Adrenal gland (tissue), 19 donors: ENCODE measurements at places on chromosomes 16 and 17.

- no peak for DNase-seq
- no peaks in the 10 kb centered on the region for H3K36me3 ChIP-seq
- H3K4me1 ChIP-seq: no peaks in the 10 kb centered on the region
- H3K27me3 ChIP-seq: peaks cover 16% of the 10 kb centered on the region
Measured at GRCh38 chr17:50205963-50206505, 4.6 kb upstream of the COL1A1 start.

DNA sequence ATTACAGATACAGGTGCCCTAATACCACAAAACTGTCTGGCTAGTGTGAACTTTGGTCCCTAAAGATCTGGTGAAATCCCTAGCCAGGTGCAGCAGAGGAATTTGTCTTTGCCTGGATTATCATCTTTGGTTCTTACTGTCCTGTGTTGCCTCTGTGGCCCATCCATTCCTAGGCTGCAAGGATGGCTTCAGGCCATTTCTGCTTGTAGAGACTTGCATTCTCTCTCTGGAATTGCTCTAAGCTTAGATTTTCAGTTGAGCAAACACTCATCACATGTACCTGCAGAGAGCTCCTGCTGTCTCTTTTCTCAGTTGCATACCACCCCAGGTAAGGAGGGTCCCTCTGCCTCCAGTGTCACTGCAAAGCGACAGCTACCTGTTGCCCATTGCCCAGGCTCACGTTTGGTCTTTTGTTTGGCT lies 114.9 kb downstream of the PRKCA start:
- no peaks in the 10 kb centered on the region for H3K27me3 ChIP-seq
- H3K27ac ChIP-seq: no peak overlapping the region
- no peak overlapping the region for H3K4me3 ChIP-seq
- no peaks in the 10 kb centered on the region for H3K36me3 ChIP-seq

DNA sequence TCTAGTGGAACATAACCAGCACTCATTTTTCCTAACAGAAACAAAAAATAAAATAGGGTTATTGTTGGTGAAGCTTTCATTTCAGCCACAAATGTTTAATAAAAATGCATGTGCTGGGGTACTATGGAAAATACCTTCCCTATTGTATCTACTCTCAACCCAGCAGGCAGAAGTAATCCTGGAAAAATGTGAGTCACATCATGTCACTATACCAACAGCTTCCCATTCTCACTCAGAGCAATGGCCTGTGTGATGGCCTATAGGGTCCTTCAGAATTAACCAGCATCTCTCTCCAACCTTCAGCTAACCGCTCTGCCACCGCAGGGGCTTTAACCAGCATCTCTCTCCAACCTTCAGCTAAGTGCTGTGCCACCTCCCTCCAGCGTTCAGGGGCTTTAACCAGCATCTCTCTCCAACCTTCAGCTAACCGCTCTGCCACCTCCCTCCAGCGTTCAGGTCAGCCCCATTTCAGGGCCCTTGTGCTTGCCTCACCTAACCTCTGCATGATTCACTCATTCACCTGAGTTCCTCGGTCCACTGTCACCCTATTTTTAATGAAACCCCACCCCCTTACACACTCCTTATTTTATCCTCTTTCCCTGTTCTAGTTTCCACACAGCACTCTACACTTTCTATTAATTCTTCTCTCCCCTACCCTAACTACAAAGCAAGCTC lies 34.0 kb downstream of the UBE2G1 start:
- H3K4me1 ChIP-seq: peaks cover 39% of the 10 kb centered on the region
- no peak for DNase-seq
- no peak overlapping the region for H3K4me3 ChIP-seq
- no peak overlapping the region for H3K27ac ChIP-seq
- no peaks in the 10 kb centered on the region for H3K27me3 ChIP-seq

DNA sequence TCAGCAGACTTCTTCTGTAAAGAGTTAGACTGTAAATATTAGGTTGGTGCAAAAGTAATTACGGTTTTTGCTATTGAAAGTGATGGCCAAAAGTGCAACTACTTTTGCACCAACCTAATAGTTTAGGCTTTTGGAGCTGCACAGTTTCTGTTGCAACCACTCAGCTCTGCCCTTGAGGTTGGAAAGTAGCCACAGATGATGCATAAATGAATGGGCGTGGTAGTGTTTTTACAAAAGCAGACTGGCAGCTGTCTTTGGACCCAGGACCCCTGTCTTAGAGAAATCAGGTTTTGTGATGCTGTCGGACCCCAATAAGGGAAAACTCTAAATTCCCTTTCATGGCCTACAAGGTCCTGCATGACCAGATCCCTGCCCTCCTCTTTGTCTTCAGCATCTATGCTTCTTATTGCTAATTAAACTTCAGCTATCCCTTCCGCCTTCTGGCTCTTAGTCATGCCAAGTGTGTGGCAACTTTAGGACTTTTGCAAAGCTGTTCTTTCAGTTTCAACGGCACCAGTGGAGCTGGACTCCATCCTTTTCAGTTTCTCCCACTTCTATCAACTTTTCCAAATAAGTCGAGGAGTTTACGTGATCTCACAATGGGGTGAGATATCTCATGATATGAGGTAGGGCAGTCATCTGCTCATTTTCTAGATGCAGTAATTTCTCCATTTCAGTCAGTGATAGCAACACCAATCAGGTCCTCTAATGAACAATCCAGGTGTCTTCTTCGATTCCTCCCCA lies 232.3 kb downstream of the XYLT1 start:
- H3K4me3 ChIP-seq: no peak overlapping the region
- no peak for DNase-seq
- H3K4me1 ChIP-seq: no peaks in the 10 kb centered on the region
- no peaks in the 10 kb centered on the region for H3K27me3 ChIP-seq
- no peaks in the 10 kb centered on the region for H3K36me3 ChIP-seq
- H3K27ac ChIP-seq: no peak overlapping the region

DNA sequence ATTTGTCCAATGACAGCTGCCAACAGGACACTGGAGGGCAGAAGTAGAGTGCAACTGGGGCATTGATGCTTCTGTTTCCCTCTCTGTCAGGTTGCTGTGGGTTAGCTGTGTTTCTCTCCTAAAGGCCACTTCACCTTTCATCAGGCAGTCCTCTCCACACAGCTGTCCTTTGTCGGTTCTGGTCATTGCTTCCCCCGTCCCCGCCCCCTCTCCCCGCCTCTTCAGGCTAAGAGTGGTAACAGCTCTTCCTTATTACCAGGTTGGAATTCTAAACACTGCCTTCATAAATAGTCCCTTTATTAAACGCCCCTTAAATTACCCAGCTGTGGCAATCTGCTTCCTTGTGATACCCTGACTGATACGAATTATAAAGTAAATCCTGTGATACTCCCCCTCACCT lies 31.8 kb upstream of the NSRP1 start:
- no peaks in the 10 kb centered on the region for H3K4me1 ChIP-seq
- H3K27me3 ChIP-seq: peaks cover 6% of the 10 kb centered on the region
- H3K27ac ChIP-seq: no peak overlapping the region
- H3K36me3 ChIP-seq: no peaks in the 10 kb centered on the region

DNA sequence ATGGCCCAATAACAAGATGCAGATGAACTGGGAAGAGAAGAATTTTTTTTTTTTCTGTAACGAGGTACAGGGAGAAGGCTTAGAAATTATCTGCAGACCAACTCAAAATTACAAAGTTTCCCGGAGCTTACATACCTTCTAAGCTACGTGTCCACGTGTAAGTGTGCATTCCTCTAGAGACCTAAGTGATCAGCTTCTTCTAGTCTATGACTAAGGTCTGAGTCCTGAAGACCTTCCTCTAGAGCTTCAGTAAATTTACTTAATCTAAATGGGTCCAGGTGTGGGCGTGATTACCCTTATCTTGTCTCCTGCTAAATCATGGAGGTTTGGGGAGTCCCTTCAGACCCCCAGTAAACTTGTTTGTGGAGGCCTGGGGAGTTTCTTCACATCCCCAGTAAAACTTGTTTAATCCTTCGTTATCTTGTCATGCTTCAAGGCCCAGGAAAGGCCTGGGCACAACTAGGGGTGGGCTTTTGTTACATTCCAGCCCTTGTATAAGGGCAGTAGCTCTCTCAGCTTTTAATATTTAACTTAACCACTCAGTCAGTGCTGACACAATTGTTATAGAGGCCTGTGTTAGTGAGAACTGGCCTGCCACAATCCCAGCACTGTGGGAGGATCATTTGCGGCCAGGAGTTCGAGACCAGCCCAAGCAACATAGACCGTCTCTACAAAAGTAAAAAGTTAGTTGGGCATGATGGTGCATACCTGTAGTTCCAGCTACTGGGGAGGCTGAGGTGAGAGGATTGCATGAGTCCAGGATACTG lies 342.3 kb downstream of the SNX29 start:
- H3K27me3 ChIP-seq: no peaks in the 10 kb centered on the region
- no peak overlapping the region for H3K4me3 ChIP-seq
- no peak overlapping the region for H3K27ac ChIP-seq
- no peak for DNase-seq

- no peak for DNase-seq
- no peak overlapping the region for H3K4me3 ChIP-seq
- H3K4me1 ChIP-seq: no peaks in the 10 kb centered on the region
Measured at GRCh38 chr16:88642881-88643643, 4.7 kb downstream of the IL17C start.

GRCh38 chr16:25198021-25198420 lies 18.7 kb upstream of the AQP8 start:
- H3K36me3 ChIP-seq: no peaks in the 10 kb centered on the region
- H3K4me1 ChIP-seq: no peaks in the 10 kb centered on the region
- H3K4me3 ChIP-seq: no peak overlapping the region
- no peaks in the 10 kb centered on the region for H3K27me3 ChIP-seq

GRCh38 chr17:47776330-47777197 lies 43.5 kb downstream of the TBX21 start:
- no peaks in the 10 kb centered on the region for H3K36me3 ChIP-seq
- H3K27ac ChIP-seq: no peak overlapping the region
- DNase-seq: no peak
- no peaks in the 10 kb centered on the region for H3K4me1 ChIP-seq
- peaks cover 40% of the 10 kb centered on the region for H3K27me3 ChIP-seq
- no peak overlapping the region for H3K4me3 ChIP-seq

DNA sequence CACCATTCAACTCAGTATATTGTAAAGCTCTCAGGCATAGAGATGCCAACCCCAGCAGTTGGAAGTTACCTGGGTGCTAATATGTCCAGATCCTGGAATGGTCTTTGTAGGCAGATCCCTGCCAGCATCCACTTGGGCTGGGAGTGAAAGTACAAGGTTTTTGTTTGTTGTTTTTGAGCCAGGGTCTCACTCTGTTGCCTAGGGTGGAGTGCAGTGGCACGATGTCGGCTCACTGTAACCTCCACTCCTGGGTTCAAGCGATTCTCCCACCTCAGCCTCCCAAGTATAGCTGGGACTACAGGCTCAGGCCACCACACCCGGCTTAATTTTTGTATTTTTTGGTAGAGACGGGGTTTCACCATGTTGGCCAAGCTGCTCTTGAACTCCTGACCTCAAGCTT lies 177.6 kb downstream of the IRF8 start:
- DNase-seq: no peak
- no peak overlapping the region for H3K4me3 ChIP-seq
- no peaks in the 10 kb centered on the region for H3K36me3 ChIP-seq
- peaks cover 8% of the 10 kb centered on the region for H3K27me3 ChIP-seq
- H3K4me1 ChIP-seq: no peaks in the 10 kb centered on the region

DNA sequence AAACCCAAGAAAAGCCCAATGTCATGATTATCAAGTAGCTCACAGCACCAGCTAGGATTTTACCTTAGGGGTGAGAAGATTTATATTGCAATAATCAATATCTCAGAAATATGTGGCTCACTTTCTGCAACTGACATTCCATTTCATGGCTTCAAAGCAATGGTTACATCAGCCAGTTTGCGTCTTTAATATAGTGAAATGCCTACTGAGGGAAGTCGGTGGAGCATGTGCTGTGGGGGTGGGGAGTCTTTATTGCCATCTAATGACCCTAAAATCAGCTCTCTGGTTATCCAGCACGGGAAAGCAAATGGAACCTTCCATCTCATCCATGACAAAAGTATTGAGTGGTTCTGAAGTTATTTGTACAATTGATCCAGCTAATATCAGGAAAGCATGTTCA lies 395.5 kb downstream of the CA10 start:
- H3K4me3 ChIP-seq: no peak overlapping the region
- no peaks in the 10 kb centered on the region for H3K4me1 ChIP-seq
- no peaks in the 10 kb centered on the region for H3K36me3 ChIP-seq
- H3K27ac ChIP-seq: no peak overlapping the region
- H3K27me3 ChIP-seq: no peaks in the 10 kb centered on the region

DNA sequence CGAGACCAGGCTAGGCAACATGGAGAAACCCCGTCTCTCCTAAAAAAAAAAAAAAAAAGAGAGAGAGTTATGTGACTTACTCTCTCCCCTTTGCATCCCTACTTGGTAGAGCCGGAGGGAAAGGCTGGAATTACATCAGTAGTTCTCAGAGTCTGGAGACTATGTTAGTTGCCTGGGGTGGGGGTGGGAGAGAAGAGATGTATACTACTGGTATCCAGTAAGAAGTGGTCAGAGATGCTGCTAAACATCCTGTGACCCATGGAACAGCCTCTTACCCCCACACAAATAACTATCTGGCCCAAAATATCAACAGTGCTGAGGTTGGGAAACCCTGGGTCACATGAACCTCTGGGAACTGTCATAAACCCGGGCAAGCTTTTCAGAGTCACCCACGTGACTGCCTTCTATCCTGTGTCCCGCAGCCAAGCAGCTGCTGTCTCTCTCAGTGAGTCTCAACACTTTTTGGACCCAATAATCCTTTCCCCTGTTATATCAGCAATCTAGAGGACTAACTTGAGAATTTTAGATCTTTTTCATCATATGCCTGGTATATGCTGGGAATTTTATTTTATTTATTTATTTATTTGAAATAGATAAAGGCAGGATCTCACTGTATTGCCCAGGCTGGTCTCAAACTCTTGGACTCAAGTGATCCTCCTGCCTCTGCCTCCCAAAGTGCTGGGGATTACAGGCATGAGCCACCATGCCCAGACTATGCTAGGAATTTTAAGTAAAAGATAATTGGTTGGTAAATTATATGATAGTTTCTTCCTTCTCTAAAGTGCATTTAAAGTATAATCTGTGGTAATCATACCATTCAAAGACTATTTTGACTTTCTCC lies 8.7 kb downstream of the EIF1 start:
- H3K27me3 ChIP-seq: no peaks in the 10 kb centered on the region
- peaks cover 5% of the 10 kb centered on the region for H3K4me1 ChIP-seq
- no peak overlapping the region for H3K27ac ChIP-seq
- DNase-seq: peak; percentile 70
- H3K36me3 ChIP-seq: peaks cover 28% of the 10 kb centered on the region

- H3K4me3 ChIP-seq: no peak overlapping the region
- no peaks in the 10 kb centered on the region for H3K36me3 ChIP-seq
- no peaks in the 10 kb centered on the region for H3K27me3 ChIP-seq
- no peak overlapping the region for H3K27ac ChIP-seq
- no peaks in the 10 kb centered on the region for H3K4me1 ChIP-seq
- DNase-seq: no peak
Measured at GRCh38 chr16:87186446-87186845, 130.7 kb downstream of the C16orf95 start.
